ENCODE measurements at places on chromosomes 16 and 17.

GRCh38 chr17:33200587-33200986 is 92.5 kb downstream of the ASIC2 start:
- no peak for DNase-seq

DNA sequence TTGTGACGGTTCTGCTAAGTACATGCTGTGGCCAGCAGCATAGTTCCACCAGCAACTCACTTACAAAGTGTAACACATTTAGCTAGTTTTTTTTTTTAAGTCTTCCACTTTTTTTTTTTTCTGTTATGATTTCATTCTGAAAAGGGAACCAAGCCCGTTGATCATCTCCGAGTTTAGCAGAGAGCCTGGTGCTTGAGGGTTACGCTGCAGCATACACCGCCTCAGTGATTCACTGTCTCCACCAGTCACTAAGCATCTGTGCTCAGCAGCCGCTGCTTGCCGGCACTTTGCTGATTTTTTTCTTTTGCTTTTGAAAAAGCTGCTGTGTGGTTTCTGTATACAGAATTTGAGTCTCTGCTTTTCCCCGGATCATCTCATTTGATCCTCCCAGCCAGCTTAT is 194.5 kb upstream of the CDH13 start:
- DNase-seq: no peak

DNA sequence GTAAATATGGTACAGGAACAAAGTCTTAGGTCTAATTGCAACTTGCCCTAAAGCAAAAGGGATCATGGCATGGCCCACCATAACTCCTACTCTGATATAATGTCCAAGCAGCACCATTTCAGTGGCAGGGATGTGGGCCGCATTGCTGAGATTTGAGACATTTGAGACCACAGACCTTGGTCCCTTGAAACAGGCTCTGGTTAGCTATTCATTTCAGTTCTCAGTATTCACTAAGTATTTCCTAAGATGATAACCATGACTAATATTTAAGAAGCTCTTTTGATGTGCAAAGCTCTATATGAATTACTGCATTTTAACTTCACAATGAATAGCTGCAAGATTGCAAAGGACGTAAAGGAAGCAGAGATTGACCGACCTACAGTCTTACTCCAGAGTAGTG is 471.0 kb downstream of the SHISA9 start:
- DNase-seq: no peak

DNA sequence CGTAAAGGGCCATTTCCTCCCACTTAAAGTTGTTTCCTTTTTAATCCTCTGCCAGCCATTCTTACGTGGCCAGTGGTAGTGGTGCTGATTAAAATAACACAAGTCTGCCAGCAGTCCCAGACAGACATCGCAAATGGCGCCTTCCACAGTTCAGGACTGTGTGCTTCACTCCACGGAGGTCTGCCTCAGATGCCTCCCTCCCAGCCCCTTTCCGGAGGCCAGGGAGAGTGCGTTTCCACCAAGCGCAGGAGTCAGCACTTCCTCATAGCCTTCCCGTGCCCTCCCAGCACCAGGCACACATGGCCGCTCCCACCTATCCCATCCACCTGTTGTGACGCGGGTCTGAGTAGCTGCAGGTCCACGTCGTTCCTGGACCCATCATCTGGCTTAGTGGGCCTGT is 205.6 kb downstream of the RPTOR start:
- no peak for DNase-seq

- DNase-seq: no peak
Observed at GRCh38 chr17:50141745-50142110, 8.7 kb downstream of the PPP1R9B start.

GRCh38 chr17:31310260-31310659 is 3.6 kb downstream of the EVI2B start:
- DNase-seq: no peak

DNA sequence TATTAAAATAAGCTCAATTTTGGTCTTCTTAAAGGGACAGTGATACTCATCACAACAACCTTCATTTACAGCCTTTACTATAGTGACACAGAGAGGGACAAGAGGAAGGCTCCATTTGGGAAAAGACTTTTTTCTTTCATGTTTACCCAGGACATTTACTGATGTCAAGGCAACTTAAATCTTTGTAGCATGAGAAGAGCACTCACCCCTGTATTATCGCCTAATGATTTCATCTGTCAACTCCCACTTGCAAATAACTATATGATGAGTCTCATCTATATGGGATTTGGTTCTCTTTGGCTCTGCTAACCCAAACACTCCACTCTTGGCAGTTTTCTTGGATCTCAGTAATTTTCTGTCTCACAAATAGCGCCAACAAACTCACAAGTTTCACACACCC is 24.1 kb downstream of the BLMH start:
- no peak for DNase-seq

- DNase-seq: no peak
Observed at GRCh38 chr17:14557480-14557879, 256.6 kb downstream of the HS3ST3B1 start.

DNA sequence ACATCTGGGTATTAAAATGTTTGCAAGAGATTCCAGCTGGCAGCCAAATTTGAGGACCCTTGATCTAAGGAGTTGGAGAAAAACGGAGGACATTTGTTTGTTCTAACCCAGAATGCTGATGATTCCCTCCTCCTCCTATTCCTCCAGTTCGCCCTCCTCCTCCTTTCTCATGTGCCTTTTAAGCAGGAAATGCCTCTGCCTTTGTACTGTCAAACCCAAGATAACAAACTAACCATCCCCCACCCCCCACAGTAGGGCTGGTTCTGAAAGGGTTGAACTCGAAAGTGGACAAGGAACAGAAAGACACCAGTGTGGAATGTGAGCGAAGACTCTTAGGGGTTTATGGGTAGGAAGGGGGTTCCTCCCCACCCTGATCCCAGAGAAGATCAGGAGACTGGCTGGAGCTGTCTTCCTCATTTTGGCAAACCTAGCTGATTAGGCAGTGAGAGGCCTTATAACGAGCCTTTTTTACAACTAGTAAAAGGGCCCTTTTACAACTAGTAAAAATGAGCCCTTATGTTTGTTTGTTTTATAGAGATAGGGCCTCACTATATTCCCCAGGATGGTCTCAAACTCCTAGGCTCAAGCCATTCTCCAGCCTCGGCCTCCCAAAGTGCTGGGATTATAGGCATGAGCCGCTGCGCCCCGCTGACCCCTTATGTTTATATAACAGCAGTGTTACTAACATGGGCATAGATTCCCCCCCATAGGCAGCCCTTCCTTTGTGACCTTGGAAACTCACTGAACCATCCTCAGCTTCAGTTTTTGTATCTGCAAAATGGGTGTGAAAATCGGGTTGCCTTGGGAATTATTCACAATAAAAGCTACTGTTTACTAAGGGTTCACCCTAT is 975 bp downstream of the CHD9 start:
- DNase-seq: no peak

DNA sequence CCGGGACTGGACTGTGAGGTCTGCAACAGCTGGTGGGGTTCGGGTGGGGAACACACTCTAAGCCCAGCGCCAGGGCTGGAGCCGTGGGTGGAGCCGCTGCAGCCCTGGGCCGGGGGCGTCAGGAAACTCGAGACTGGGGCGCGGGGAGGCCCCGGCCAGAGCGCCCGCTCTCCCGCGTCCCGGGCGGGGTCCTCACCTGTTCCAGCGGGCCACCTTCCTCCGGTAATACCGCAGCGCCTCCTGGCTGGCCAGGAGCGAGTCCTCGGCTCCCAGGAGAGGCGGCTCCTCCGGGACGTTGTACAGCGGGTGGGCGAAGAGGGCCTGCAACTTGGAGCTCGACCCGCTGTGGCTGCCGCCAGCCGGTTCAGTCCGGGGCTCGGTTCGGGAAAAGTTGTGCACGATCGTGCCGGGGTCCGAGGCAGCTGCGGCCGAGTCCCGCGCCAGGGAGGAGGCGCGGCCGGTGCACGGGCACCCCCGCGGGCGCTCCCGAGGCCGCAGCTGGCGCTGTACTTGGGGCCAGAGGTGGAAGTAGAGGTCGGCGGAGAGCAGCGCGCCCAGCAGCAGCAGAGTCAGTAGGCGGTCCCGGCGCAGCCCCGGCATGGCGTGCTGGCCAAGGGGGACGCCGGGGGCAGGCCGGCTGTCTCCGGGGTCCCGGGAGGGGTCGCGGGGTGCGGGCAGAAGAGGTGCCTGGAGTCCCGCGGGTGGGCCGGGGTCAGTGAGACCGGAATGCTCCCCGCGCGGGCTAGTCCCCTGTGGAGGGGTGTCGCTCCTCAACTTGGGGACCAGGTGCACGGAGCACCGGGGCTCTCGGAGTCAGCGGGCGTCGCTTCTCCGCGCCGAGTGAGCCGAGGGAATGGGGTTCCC is 868 bp downstream of the FAM20A start:
- no peak for DNase-seq

- no peak for DNase-seq
Observed at GRCh38 chr16:74942977-74943918, 41.7 kb downstream of the WDR59 start.

DNA sequence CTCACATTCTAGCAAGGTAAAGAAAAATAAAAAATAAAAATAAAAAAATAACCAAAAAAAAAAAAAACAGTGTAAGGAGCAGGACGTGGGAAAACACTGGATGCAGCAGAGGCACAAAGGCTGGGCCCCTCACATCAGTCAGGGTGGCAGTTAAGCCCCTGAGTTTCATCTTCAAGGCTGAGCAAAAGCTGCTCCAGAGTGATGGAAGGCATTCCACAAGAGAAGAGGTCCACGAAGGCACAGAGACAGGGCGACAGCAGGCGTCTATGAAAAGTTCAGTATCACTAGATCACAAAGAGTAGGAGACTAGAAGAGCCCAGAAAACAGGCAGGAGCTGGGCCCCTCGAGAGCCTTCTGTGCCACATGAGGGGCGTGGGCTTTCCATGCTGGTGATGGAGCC is 12.0 kb downstream of the TMEM186 start:
- no peak for DNase-seq

All from caudate nucleus (tissue), 63 donors.